ENCODE measurements at places on chromosomes 12 and 14.
A peak's percentile ranks its signal among the peaks of the same experiment; 100 is the strongest.

DNA sequence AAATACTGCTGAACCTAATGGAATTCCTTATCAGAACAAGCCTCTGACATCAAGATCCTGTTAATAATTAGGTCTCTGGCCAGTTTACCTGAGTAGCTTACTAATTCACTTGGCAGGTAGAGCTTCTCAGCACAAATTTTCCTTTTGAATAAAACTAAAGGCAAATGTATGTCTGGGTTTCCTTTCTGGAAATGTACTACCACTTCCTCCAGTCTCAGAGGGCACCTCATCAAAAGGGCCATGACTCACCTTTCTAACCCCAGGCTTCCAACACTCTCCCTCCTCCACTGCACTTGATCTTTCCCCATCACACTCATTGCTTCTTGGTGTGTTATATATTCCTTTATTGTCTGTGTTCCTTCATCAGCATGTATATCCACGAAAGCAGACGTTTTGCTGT is 90.5 kb downstream of the SLC2A13 start:
- DNase-seq: no peak

- no peak for DNase-seq
These were observed 304.3 kb upstream of the PRICKLE1 start for GRCh38 chr12:42893803-42894202.

GRCh38 chr12:54958048-54958658 is 26.4 kb downstream of the TESPA1 start:
- DNase-seq: peak; percentile 55

DNA sequence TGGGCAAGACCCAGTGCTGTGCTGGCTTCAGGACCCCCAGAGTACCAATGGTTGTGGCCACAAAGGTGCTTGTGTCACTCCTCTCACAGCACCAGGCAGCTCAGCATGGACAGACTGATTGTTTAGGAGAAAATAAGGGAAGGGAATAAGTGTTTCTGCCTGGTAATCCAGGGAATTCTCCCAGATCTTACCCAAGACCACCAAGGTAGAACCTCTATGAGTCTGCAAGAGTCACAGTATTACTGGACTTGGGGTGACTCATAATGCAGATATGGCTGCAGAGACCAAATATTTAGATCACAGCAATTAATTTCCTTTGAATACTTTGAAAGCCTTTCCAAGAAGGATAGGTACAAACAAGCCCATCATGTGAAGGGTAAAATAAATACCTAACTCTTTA is 1178.3 kb upstream of the FLRT2 start:
- DNase-seq: no peak

Measured in non-pigmented ciliary epithelial cell (primary cell).